ENCODE measurements at places on chromosomes 3 and 15.

DNA sequence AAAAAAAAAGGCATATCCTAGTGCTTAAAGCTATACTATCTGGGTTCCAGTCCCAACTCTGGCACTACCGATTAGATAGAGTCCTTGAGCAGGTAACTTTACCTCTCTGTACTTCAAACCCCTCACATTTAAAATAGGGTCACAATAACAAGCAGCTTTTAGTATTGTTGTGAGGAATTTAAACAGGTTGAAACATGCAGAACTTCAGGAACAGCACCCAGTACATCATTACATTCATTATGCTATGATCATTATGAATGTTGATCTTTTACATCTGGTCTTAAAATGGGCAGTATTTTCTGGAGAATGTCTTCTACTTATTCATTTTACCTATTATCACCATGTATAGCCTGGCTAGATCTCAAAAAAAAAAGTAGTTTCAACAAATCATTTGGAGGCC is 176.1 kb upstream of the CCDC54 start:
- no peak for DNase-seq

GRCh38 chr3:11847607-11848006 is 922 bp upstream of the TAMM41 start:
- DNase-seq, result no peak

GRCh38 chr3:30245858-30246622 is 360.4 kb upstream of the TGFBR2 start:
- no peak for DNase-seq

GRCh38 chr3:150023239-150023636 is 52.5 kb upstream of the PFN2 start:
- DNase-seq, result no peak

DNA sequence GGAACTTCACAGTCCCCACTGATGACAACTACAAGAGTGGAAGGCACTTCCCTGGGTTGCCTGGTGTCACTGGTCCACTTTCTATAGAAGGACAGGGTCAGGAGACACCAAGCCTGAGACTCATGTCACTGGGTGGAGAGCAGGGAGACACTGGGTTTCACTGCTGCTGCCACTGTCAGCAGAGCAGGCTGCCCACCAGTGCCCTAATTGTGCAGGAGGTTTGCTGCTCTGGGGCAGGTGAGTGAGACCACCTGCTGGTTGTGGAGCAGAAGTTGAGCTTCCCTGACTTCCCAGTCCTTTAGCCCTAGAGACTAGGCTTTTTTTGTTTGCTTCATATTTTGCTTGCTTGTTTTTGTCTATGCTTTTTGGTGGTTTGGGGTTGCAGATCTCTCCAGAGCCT is 528.4 kb upstream of the RGMA start:
- no peak for DNase-seq

GRCh38 chr15:80992006-80992405 is 2.4 kb upstream of the MESD start:
- DNase-seq, result no peak

DNA sequence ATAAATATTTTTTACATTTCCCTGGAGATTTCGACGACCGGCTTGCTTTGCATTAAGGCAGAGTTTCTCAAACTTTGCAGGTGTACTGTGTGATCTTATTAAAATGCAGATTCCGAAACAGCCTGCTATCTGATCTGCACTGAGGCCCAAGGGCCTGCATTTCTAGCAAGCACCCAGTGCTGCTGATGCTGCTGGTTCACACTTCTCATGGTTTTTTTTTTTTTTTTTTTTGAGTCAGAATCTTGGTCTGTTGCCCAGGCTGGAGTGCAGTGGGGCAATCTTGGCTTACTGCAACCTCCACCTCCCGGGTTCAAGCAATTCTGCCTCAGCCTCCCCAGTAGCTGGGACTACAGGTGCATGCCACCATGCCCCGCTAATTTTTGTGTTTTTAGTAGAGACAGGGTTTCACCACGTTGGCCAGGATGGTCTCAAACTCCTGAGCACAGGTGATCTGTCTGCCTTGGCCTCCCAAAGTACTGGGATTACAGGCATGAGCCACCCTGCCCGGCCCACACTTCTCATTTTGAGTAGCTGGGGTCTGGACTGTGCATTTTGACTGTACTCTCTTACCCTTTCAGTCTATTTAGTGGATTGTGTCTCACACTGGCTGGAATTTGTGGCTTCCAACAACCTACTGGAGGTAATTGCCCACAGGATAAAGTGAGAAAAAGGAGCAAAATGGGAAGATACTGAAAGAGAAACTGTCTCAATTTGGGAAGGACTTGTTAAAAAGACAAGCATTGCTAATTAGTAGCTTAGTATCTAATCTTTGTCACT is 94.1 kb downstream of the ITPR1 start:
- no peak for DNase-seq

DNA sequence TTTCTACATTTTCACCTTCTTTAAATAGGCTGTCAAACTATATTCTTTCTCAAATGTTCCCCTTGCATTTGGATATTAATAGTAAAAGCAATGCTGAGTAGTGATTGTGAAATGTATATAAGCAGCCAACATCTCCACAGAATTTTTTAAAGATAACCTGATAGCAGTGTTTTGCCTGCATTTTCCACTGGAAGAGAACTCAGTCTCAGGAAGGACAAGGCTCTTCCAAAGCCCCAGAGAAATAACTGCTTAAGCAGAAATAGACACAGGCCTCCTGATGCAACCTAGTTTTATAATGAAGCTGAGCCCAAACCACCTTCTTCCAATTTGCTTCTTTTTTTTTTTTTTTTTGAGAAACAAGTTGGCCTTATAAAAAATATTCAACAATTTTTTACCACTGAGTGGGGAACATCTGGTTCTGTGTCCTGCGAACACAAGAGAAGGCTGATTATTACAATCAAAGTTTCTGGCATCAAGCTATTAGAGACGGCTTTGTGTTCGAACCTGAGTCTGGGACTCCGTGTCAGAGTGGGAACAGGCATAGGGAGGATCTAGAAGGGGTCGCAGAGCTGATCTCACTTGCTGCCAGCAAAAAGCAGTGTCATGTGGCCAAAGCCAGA is 332.5 kb upstream of the TBL1XR1 start:
- no peak for DNase-seq

DNA sequence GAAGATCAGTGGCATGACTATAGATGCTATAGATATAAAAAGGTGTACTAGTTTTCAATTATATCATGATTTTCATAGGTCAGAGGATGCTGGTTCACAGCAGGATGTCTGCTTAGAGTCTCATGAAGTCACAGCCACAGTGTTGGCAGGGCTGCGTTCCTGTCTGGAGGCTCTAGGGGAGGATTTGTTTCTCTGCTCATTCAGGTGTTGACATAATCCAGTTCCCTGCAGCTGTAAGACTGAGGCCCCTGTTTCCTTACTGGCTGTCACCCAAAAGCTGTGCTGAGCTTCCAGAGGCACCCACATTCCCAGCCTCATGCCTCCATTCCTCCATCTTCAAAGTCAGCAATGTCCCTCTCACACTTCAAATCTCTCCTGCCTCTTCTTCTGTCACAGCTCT is 170.7 kb downstream of the OCA2 start:
- no peak for DNase-seq

GRCh38 chr3:178226094-178226493 is 310.1 kb upstream of the KCNMB2 start:
- DNase-seq, result no peak

DNA sequence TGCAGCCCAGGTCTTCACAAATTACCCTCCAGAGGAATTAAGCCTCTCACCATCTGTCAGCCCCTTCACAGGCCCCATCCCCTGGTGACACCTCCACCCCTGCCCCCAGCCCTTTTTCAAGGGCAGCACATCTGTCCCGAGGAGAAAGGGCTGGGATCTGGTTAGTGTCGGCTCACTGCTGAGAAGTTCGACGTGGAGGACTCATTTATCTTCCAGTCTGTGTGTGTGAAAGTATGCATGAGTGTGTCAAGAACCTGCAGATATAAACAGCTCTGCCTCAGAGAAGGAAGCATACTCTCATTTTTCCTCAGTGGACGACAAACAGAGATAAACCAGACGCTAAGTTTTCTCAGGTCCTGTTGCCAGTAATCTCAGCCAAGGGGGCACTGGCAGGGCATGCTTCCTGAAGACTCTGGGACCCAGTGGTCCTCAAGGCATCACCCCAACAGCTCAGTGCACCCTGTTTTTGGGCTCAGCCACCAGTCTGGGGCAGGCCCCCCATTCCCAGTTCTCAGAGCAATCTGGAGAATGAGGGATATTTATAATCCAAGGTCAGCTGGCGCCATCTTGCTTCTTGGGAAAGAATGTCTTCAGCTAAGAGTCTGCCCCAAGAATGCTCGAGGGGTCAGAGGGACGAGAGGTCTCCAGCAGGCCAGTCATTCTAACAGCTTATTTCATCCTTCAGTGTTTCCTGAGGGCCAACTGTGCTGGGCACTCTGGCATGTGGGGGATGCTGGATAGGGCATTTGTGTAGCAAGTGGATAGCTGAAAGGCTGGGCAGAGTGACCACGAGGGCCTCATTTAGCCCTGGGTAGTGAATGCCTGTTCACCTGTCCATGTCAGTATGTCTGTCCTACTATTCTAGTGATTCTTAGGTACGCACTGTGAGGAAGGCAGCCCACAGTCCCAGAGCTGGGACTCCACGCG is 73.6 kb downstream of the ADCY5 start:
- DNase-seq, result no peak

DNA sequence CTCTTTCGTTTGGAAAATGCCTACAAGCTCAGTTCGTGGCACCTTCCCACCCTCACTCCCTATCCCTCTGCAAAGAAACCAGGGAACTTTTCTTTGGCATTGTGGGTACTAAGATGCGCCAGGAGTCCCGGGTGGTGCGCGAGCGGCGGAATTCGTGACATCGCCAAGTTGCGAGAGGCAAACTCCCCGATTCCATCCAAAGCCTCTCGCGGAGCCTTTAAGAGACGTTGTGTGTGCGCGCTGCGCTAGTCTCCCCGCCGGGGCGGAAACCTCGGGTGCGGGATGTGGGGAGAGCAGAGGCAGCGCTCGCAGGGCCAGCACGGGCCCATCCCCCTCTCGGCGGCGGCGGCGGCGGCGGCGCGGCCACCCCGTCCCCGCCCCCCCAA is 443 bp upstream of the NR2F2 start:
- DNase-seq, result no peak

DNA sequence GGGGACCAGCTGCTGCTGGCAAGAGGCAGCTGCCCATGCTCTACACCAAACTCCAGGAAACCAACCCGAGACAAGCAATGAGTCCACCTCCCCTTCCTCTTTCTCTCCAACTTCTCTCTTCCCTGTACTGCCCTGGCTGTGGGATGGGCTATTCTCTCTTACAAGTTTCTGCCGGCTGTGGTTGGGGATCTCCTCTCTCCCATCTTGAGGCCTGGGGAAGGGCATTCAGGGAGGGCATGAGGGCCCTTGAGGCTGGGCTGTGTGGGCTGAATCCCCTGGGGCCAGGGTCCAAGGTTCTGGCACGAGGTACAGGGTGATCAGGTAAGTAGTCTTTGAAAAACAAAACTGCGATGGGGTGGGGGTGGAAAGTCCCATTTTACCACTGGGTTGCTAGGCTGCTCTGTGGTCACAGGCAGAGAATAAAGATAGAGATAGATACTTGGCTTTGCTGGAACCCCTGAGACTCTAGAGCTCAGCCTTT is 32.3 kb upstream of the CTSH start:
- no peak for DNase-seq

- DNase-seq, result no peak
Measured at GRCh38 chr3:154970797-154971196, 109.3 kb upstream of the MME start.

GRCh38 chr3:166190360-166190759 is 353.1 kb upstream of the BCHE start:
- DNase-seq, result no peak
